Suprapubic skin (tissue), 4 donors: ENCODE measurements at places on chromosomes 6 and 20.

DNA sequence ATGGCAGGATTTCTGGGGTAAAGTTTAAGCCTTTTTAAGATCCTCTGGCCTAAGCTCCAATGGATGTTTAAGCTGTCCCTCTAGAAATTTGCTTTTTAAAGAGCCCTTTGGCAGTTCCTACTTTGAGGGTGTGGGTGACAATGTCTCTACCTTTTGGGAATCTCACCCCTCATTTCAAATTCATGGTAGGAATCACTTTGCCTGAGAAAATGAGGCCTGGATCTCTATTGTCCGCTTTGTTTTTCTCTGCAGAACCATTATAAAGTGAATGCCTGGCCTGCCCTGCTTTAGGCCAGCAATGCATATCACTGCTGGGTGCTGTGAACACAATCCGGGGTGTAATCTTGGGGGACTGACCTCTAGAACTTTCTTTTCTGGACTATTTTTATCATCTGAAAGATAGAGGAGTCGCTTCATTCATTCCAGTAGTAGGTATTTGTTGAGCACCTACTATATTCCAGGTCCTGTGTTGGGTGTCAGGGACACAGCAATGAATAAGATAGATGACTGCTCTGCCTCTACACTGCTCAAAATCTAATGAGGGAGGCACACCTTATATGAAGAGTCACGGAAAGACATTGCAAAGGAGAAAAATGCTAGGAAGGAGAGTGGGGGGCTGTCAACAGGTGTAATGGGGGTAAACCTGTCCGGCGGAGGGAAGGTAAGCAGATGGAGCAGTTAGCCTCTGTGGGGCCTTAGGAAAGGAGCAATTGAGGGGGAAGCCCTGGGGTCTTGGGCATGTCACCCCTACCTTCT is 8.6 kb upstream of the COMMD7 start:
- H3K4me3 ChIP-seq = no peak overlapping the region
- DNase-seq = no peak
- H3K27me3 ChIP-seq = no peaks in the 10 kb centered on the region
- no peaks in the 10 kb centered on the region for H3K4me1 ChIP-seq
- no peaks in the 10 kb centered on the region for H3K36me3 ChIP-seq
- H3K27ac ChIP-seq = no peak overlapping the region

DNA sequence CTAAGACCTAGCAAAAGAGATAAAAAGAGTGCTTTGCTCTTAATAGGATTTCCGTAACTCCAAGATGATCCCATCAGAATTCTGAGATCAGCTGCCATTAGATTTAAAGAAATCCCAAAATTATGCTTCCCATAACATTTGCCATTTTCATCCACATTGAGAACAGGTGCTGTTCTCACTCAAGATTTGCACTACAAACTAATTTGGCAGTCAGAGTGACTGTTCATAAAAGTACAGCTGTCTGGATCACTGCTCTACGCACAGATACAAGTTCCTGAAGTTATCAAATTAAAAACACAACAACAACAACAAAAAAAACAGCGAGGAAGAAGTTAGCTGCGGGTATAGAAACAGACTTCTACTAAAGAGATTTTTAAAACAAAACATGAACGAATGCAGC is 58.1 kb downstream of the ASCC3 start:
- H3K36me3 ChIP-seq = no peaks in the 10 kb centered on the region
- H3K4me3 ChIP-seq = no peak overlapping the region
- no peaks in the 10 kb centered on the region for H3K4me1 ChIP-seq
- H3K27ac ChIP-seq = no peak overlapping the region

DNA sequence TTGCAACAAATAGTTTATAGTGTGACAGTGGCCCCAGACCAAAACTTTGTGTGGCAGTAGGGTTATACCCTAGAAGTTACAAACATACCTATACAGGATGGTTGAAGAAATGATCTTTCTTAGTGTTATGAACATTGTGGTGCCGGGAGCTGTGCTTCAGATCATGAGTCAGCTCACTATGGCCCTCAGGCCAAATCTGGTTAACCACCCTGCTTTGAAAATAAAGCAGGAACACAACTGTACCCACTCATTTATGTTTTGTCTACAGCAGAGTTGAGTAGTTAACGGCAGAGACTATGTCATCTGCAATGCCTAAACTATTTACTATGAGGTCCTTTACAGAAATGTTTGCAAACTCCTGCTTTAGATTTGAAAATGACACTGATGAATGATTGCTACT is 24.3 kb downstream of the AKAP7 start:
- H3K4me3 ChIP-seq = no peak overlapping the region
- H3K36me3 ChIP-seq = no peaks in the 10 kb centered on the region
- DNase-seq = no peak

DNA sequence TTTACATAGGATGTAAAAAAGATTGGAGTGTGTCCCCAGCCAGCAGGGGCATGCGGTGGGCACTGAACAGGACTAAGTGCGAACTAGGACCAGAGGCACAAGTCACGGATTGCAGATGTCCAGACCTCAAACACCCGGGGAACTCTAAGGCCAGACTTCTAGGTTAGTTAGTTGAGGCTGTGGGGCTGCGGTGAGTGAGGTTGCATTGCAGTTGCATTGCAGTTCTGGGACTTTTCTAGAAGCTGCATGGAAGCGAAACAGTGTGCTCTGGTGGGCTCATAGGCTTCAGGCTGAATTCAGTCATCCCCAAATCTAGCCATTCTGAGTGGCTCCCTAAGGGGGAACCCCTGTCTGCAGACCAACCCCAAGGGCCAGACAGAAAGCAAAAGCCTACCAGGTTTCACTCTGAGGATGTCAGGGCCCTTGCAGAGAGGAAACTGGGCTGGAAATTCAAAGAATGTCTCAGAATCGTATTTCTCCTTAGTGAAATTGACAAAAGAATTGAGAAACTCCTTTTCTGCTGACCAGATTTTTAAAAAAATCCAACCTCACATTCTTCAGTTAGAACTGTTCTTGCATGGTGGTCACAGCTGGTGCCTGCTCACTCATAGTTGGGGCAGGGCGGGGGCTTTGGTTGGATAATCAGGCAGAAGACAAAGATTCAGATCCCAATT is 182.8 kb downstream of the ZDHHC14 start:
- H3K4me3 ChIP-seq = no peak overlapping the region
- DNase-seq = no peak
- H3K4me1 ChIP-seq = no peaks in the 10 kb centered on the region
- no peaks in the 10 kb centered on the region for H3K36me3 ChIP-seq
- H3K27me3 ChIP-seq = no peaks in the 10 kb centered on the region

DNA sequence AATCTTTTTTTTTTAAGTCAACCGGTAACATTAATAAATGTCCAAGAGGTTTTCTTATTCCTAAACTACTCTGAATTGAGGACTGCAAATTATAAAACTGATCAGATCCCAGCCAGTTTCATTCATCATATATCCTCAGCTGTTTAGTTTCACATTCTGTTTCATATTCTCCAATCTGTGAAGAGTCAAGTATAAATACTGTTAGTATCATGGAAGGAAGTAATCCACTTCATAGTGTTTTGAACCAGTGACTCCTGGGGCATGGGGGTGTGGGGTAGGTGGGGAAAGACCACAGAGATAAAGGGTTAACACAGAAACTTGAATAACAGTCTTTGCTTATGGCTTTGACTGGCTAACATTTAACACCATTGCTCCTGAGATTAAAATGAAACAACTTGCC is 69.9 kb downstream of the FYN start:
- no peak overlapping the region for H3K27ac ChIP-seq
- no peaks in the 10 kb centered on the region for H3K27me3 ChIP-seq
- H3K36me3 ChIP-seq = no peaks in the 10 kb centered on the region
- peaks cover 31% of the 10 kb centered on the region for H3K4me1 ChIP-seq
- DNase-seq = no peak

- H3K4me1 ChIP-seq = no peaks in the 10 kb centered on the region
- H3K36me3 ChIP-seq = no peaks in the 10 kb centered on the region
- H3K27me3 ChIP-seq = no peaks in the 10 kb centered on the region
- H3K4me3 ChIP-seq = no peak overlapping the region
- no peak for DNase-seq
Measured at GRCh38 chr6:128841518-128841917, 41.4 kb upstream of the LAMA2 start.

- peaks cover 66% of the 10 kb centered on the region for H3K4me1 ChIP-seq
- H3K27ac ChIP-seq = peak overlapping the region; percentile 99
- H3K27me3 ChIP-seq = no peaks in the 10 kb centered on the region
- no peaks in the 10 kb centered on the region for H3K36me3 ChIP-seq
- H3K4me3 ChIP-seq = peak overlapping the region; percentile 95
- no peak for DNase-seq
Measured at GRCh38 chr6:125791820-125792165, 1.0 kb downstream of the NCOA7 start.

DNA sequence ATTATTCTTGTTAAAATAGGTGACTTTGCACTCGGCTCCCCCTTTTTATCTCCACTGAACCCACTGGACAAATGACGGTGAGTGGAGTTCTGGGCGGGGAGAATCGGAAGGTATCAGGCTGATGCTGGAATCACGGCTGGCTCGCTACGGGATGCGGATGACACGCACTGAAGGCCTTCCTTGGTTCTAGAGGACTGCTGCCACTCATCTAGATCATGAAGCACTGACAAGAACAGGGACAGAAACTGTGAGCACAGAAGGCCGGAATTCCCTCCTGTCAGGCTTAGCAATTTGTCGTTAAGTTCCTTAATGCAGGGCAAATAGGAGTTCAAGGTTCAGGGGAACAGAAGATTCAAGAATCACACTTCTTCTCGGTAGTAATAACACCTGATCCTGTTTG is 89.9 kb upstream of the MPC1 start:
- H3K4me1 ChIP-seq = no peaks in the 10 kb centered on the region
- no peak for DNase-seq
- no peaks in the 10 kb centered on the region for H3K27me3 ChIP-seq
- H3K4me3 ChIP-seq = no peak overlapping the region
- H3K27ac ChIP-seq = no peak overlapping the region

GRCh38 chr20:45053430-45054351 is 47.2 kb downstream of the KCNS1 start:
- H3K27ac ChIP-seq = peak overlapping the region; percentile 2
- H3K4me3 ChIP-seq = no peak overlapping the region
- peaks cover 18% of the 10 kb centered on the region for H3K4me1 ChIP-seq
- DNase-seq = no peak
- H3K36me3 ChIP-seq = peaks cover 8% of the 10 kb centered on the region
- H3K27me3 ChIP-seq = no peaks in the 10 kb centered on the region

DNA sequence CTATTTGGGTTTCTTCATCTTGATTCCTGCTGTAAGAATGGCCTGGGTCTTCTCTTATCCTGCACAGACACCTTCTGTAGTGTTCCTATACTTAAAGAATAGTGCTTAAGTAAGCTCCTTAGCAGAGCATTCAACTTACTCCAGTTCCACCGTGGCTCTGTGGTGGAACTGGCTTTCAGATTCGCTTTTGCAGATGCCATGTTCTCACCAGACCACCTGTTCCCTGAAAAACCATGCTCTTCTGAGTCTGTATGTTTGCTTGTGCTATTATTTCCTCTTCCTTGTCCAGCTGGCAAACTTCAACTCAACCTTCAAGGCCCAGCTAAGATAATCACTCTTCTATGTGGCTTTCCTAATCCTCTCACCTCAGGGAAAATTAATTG is 4.9 kb downstream of the ELMO2 start:
- no peaks in the 10 kb centered on the region for H3K27me3 ChIP-seq
- peaks cover 4% of the 10 kb centered on the region for H3K36me3 ChIP-seq
- H3K27ac ChIP-seq = peak overlapping the region; percentile 87
- H3K4me1 ChIP-seq = peaks cover 72% of the 10 kb centered on the region
- DNase-seq = no peak

DNA sequence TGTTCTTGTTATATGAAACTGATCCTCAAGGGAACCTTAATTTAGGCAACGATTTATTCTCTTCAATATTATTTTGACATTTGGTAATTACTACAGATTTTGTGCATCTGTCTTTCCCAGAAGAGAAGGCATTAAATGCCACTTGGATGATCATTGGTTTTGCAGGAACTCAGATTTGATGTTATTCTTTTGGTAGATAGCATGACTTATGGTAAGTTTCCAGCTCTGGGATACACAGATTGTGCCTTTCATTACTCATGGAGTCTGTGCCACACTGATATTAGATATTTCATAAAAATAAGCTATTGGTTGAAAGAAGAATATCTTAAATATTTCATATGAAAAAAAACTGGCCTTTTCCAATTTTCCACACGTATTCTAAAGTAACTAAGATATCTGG is 120.1 kb downstream of the AIG1 start:
- no peaks in the 10 kb centered on the region for H3K27me3 ChIP-seq
- H3K4me1 ChIP-seq = no peaks in the 10 kb centered on the region
- no peaks in the 10 kb centered on the region for H3K36me3 ChIP-seq
- no peak overlapping the region for H3K27ac ChIP-seq
- no peak for DNase-seq

GRCh38 chr20:34983995-34984735 is 28.5 kb downstream of the MYH7B start:
- no peak for DNase-seq
- H3K36me3 ChIP-seq = no peaks in the 10 kb centered on the region
- peaks cover 11% of the 10 kb centered on the region for H3K4me1 ChIP-seq
- no peak overlapping the region for H3K27ac ChIP-seq

- H3K4me1 ChIP-seq = peaks cover 5% of the 10 kb centered on the region
- no peak overlapping the region for H3K4me3 ChIP-seq
- H3K27ac ChIP-seq = no peak overlapping the region
- H3K27me3 ChIP-seq = no peaks in the 10 kb centered on the region
Measured at GRCh38 chr20:19903168-19903811, 113.9 kb upstream of the NAA20 start.

DNA sequence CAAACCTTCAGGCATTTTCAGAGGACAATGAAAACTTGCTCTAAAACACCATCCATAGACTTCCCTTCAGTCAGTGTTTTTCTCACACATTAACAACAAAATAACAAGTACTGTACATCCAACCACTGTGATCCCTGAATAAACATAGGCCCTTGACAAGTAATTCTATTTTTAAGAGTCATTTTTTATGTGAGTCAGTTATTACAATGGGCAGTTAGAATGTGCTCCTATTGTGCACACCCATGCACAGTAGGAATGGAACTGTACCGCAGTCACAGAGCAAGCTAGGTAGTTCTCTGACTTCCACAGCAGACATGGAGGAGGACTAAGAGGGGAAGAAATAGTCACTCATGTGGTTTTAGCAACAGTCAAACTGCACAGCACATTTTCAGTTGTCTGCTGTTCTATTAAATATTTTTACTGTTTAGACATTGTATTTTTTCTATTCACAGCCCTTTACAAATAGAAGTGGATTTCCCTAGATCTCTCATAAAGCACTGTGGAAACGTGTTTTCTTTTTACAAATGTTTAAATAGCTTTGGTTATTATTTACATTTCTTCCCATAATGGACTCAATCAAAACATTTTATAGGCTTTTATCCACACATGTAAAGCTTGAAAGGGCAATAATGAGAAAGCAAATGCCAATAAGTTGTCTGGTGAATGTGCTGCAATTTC is 100.4 kb downstream of the JAG1 start:
- DNase-seq = no peak
- H3K4me3 ChIP-seq = no peak overlapping the region
- no peak overlapping the region for H3K27ac ChIP-seq
- H3K4me1 ChIP-seq = no peaks in the 10 kb centered on the region
- H3K27me3 ChIP-seq = no peaks in the 10 kb centered on the region
